Small intestine (tissue), 16 donors: ENCODE measurements at places on chromosomes 3 and 15. TPM values are rescaled to one million over a fixed set of nuclear protein-coding genes. Genes with fewer than 3 reads are reported as not detected.

GMPPB gene
- 20.0 TPM for polyA plus RNA-seq

B3GALNT1 gene
- 4.3 TPM for polyA plus RNA-seq

CSPG5 gene
- not detected for polyA plus RNA-seq

GUCA1C gene
- polyA plus RNA-seq: not detected

SH2D7 gene
- 1.7 TPM for polyA plus RNA-seq

RRP9 gene
- polyA plus RNA-seq: 14.6 TPM

GOLGA8Q gene
- polyA plus RNA-seq: not detected

FMN1 gene
- polyA plus RNA-seq: 0.54 TPM

FBXO40 gene
- not detected for polyA plus RNA-seq

SLCO2A1 gene
- 1.6 TPM for polyA plus RNA-seq

ITGA11 gene
- polyA plus RNA-seq: not detected

THRB gene
- polyA plus RNA-seq: 46.1 TPM

ACAN gene
- not detected for polyA plus RNA-seq

ALDH1A2 gene
- polyA plus RNA-seq: 2.5 TPM

PLSCR5 gene
- not detected for polyA plus RNA-seq

MRPL46 gene
- 61.7 TPM for polyA plus RNA-seq

CIDEC gene
- polyA plus RNA-seq: 557 TPM

ZNF385D gene
- 0.87 TPM for polyA plus RNA-seq

TMC3 gene
- polyA plus RNA-seq: 0.25 TPM

SEMA6D gene
- 55.6 TPM for polyA plus RNA-seq

VPS13C gene
- polyA plus RNA-seq: 9.2 TPM
